Mammary microvascular endothelial cell (primary cell): ENCODE measurements at places on chromosomes 7 and 10. TPM values are rescaled to one million over a fixed set of nuclear protein-coding genes. Genes with fewer than 3 reads are reported as not detected.

Gene GJD4
- total RNA-seq = not detected in 2 replicates

Gene NEUROD6
- not detected in 2 replicates for total RNA-seq

Gene HHEX
- 42.2 and 53.2 TPM in 2 replicates for total RNA-seq

Gene NACAD
- total RNA-seq = 0.73 and 1.3 TPM in 2 replicates

Gene TLX1
- total RNA-seq = not detected in 2 replicates

Gene EBF3
- total RNA-seq = 11.9 and 13.4 TPM in 2 replicates

Gene STEAP2
- total RNA-seq = 0.54 and 0.80 TPM in 2 replicates

Gene KIAA1549
- 3.1 and 3.8 TPM in 2 replicates for total RNA-seq

Gene CTAGE6
- not detected in 2 replicates for total RNA-seq

Gene HOXA9
- total RNA-seq = 16.2 and 24.6 TPM in 2 replicates

Gene ASB10
- total RNA-seq = not detected in 2 replicates

Gene HOXA3
- 11.0 and 11.1 TPM in 2 replicates for total RNA-seq

Gene NOC3L
- total RNA-seq = 19.5 and 25.4 TPM in 2 replicates

Gene ENTPD7
- 11.1 and 11.6 TPM in 2 replicates for total RNA-seq

Gene FFAR4
- not detected in 2 replicates for total RNA-seq

Gene GHRHR
- not detected in 2 replicates for total RNA-seq

Gene CD36
- 6.5 and 9.4 TPM in 2 replicates for total RNA-seq

Gene DDX56
- 74.0 and 77.9 TPM in 2 replicates for total RNA-seq

Gene MRPS16
- 58.8 and 64.5 TPM in 2 replicates for total RNA-seq

Gene PVRIG
- total RNA-seq = not detected in 2 replicates

Gene TRDMT1
- total RNA-seq = 4.3 and 4.9 TPM in 2 replicates

Gene DMBT1
- not detected in 2 replicates for total RNA-seq

Gene TRIM50
- not detected in 2 replicates for total RNA-seq

Gene CALCR
- not detected in 2 replicates for total RNA-seq
